ENCODE measurements at places on chromosomes 6 and 20.

DNA sequence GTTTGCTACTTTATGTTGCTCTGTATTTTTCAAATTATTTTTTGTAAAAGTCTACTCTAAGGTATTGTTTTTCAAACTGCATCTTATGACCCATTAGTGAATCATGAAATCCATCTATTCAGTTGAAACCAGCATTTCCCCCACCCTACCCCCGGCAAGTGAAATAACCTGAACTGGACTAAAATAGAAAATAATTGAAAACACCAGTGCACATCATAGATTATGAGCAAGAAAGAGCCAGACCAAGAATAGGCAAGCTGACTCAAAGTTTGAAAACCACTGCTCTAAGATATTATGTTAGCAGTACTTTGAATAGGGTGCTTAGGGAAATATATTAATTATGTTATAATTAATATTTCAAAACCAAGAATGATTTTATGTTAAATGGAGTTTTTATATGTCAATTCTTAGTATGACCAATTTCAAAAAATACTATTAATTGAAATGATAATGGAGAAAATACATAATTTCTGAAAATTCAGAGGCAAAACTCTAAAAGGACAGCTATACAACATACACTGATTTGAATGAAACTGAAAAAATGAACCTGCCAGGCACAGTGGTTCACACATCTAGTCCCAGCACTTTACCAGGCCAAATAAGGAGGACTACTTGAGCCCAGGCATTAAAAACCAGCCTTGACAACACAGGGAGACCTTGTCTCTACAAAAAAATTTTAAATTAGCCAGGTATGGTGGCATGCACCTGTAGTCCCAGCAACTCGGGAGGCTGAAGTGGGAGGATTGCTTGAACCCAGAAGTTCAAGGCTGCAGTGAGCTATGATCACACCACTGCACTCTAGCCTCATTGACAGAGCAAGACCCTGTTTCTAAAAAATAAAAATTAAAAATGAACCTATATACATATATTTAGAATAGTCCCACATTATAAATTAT, 112.0 kb downstream of the CDK19 start:
- no peak for DNase-seq

- no peak for DNase-seq
Observed at GRCh38 chr20:51931371-51931781, 129.1 kb upstream of the SALL4 start.

DNA sequence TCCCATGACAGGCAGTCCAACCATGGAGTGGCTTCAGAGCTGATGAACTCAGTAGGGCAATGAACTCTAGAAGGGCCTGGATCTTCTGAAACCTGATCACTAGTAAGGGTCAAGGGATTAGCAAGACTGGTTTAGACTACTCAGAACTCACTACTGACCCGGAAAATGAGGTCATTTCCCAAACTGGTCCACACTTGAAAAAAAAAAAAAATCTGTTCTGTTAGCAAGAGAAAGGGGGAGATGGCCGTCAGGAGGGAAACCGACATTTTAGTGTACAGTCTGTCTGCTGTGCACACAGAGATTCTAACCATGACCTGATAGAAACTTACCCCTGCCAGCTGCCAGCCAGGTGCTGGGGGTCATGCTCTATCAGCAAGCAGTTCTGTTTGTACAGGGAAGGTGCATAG, 262.4 kb upstream of the AGPAT4 start:
- no peak for DNase-seq

GRCh38 chr6:20056350-20056992, 155.8 kb downstream of the MBOAT1 start:
- no peak for DNase-seq

DNA sequence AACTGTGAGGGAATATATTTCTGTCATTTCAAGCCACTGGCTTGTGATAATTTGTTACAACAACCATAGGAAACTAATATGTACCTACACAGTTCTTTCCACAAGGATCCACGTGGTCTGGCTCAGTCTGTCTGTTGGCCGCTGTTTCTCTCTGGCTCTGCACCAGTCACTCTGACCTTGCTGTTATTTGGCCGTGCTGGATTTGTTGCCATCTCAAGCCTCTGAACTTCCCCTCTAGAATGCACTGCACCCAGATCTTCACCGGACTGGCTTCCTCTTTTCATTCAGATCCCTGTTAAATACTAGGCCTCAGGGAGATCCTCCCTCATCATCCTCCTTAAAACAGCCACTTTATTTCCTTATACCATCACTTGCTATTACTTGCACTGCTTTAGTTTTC, 446.8 kb downstream of the TFAP2B start:
- no peak for DNase-seq

DNA sequence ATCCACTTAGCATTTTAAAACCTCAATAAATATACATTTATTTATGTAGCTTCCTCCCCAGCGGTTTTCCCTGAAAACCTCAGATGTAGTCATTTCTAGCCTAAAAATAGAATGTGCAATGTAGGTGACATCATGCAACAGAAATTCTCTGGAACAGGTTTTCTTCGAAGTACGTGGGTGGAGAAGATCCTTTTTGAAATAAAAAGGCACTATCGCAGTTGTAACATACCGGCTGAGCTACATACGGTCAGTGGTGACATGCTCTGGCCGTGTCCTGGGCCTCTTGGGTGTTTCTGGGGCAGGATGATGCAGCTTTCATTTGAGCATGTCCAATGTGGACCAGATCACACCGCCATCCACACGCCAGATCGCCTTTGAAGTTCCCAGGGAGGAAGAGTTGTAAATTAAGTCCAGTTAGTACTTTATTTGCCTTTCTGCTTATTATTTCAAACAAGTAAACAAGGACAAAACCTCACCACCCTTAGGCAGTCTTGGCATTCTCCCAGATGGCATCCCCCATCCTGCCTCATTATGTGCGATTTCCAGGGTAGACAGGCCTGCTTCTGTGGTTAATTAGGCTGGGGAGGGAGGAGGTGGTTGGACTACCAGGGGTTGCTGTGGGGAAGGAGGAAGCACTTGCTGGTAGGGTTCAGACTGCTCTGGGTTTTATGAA, 109.5 kb upstream of the CLDN20 start:
- no peak for DNase-seq

DNA sequence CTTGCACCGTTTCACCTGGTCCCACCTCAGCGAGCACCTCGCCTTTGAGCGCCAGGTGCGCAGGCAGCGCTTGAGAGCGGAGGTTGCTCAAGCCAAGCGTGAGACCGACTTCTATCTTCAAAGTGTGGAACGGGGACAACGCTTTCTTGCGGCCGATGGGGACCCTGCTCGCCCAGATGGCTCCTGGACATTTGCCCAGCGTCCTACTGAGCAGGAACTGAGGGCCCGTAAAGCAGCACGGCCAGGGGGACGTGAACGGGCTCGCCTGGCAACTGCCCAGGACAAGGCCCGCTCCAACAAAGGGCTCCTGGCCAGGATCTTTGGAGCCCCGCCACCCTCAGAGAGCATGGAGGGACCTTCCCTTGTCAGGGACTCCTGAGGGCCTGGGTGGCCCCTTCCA, 1.5 kb downstream of the ABT1 start:
- no peak for DNase-seq

DNA sequence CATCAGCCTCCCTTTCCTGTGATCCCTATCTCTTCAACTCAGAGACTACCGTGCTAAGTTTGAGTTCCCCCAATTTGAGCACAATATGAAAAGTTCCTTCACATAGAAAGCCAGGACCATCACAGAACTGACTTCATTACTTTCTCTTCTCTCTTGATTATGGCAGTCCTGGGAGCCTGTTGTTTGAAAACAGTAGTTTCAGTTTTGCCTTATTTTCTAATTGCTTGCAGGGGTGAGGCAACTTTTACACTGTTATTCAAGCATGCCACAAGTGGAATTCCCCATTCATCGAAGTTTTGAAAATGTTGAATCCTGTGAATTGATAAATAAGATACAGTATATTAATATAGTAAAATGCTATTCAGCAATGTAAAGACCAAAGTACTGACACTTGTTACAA, 569.7 kb upstream of the MARCKS start:
- DNase-seq: no peak

- DNase-seq: no peak
Observed at GRCh38 chr6:56245903-56246351, 1.5 kb downstream of the COL21A1 start.

DNA sequence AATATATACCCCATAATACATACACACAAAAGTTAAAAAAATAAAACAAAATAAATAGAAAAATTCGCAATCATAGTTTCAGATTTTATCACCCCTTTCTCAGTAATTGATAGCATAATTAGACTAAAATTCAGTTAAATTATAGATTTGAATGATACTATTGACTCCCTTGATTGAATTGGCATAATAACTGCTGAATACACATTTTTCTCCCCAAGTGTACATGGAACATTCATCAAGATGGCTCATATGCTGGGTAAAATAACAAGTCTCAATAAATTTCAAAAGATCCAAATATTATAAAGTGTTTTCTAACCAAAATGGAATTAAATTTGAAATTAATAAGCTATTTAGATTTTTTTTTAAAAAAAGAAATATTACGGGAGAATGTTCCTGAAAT, 616.1 kb downstream of the MAFB start:
- DNase-seq: no peak

DNA sequence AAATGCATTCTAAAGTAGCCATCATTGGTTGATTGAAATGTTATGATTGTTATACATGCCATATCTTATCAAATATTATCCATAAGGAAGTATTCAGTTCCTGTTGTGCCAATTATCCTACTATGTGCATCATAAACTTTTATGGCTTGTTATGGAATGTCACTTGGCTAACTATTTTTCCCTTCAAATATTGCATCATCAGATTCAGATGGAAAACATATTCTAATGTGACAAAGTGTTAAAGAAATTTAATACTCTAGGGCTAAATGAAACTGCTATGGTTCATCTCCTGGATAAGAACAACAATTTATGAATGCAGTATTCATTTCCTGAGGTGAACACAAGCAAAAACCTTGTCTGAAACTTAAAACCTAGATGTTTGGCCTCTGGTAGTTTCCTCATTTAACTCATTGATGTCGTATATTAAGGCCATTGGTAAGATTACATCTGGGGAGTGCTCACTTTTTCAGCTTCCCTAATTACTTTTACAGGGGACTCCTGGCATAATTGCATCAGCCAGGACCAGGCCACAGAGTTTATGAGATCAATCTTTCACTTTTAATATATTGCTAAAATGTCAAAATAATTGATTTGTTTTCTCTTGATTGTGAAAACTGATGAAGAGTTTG, 134.9 kb upstream of the CEP162 start:
- no peak for DNase-seq
